RWPE2 (cell line): ENCODE measurements at places on chromosomes 4 and X.

GRCh38 chrX:32483534-32484136 is 727.7 kb downstream of the DMD start:
- DNase-seq, result no peak

DNA sequence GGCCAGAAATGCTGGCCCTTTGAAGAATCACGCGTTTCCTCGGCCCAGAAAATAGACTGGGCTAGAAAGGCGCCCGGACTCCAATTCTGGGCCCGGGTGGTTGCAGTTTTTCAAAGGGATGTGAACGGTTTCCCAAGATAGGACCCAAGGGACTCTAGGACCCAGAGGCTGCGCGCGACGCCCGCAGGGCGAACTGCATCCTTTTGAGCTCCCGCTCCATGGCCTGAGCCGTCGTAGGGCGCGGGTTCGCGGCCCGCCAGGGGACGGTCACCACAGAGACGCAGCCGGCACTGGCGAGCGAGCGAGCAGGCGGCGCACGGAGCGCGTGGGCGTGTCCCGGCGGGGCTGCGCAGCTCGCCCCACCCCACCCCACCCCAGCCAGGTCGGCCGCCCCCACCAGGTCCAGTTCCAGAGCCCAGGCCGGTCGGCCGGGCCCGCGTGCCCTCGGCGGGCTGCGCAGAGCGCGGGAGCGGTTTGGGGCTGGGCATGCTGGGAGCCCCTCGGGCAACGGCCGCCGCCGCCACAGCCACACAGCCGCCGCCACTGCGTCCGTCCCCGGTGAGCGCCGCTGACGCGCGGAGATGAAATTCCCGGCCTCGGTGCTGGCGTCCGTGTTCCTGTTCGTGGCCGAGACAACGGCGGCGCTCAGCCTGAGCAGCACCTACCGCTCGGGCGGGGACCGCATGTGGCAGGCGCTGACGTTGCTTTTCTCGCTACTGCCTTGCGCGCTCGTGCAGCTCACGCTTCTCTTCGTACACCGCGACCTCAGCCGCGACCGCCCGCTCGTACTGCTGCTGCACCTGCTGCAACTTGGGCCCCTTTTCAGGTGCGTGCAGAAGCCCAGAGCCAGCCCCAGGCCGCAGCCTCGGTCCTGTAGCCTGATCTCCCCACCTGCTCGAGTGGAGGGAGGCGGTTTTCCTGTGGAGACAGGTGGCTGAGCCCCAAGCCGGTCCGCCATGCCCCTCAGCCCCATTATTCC is at the start of gene XK:
TSS of gene XK (plus strand) at position 411 of the 979 bp plus-strand sequence. CDS start at position 582, 171 bp downstream.
- no peak for DNase-seq

- DNase-seq, result no peak
Observed at GRCh38 chrX:110060317-110060716, 57.4 kb downstream of the TMEM164 start.

DNA sequence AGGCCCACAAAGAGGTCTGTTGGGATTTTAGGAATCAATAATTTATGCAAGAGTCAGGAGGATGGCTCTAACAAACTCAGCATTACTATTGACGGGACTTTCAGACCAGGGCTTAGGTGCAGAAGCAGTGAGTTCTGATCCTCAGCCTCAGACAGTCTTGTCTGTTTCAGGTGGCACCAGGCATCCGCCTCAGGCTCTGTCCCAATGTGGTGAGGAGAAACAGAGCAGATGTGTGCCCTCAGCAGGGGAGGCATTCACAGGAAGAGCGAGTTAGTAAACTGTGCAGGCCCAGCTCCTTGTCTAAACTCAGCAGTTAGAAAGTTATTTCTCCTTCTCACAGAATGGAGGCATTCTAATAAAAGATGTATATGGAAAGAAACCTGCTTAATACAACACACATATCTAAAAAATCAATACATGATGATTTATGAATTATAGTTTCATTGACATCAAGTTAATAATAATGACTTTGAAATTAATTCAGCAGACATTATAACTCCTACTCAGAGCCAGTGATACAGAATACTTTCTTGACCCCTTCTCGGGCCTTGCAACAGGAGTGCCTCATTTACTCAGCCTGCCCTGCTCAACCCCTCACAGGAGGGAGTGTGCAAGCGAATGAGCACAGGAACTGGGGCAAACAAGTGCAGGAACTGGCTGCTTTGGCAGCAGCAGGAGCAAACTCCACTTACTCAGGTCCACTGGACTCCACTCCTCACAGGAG is 202.8 kb upstream of the SMIM31 start:
- DNase-seq, result no peak

DNA sequence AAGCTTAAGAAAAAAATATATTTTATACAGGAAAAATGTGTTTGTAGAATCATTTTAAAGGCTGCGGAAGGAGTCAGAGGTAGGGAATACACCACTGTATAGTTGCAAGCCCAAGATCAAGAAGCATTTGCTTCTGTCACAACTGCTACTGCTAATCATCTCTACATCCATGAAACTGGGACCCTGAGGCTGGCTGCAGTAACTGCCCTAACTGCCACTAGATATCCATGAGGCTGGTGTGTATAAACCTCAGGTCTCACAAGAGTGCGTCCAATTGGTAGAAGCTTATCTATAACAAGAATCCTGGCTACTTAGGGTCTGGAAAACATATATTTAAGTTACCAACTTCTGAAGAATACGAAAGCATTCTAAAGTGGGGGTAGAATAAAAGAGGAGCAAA is 69.1 kb downstream of the RXFP1 start:
- DNase-seq, result no peak

GRCh38 chrX:78710171-78710570 is 37.3 kb upstream of the LPAR4 start:
- no peak for DNase-seq

- DNase-seq, result no peak
Observed at GRCh38 chr4:24181005-24181404, 291.2 kb upstream of the PPARGC1A start.

DNA sequence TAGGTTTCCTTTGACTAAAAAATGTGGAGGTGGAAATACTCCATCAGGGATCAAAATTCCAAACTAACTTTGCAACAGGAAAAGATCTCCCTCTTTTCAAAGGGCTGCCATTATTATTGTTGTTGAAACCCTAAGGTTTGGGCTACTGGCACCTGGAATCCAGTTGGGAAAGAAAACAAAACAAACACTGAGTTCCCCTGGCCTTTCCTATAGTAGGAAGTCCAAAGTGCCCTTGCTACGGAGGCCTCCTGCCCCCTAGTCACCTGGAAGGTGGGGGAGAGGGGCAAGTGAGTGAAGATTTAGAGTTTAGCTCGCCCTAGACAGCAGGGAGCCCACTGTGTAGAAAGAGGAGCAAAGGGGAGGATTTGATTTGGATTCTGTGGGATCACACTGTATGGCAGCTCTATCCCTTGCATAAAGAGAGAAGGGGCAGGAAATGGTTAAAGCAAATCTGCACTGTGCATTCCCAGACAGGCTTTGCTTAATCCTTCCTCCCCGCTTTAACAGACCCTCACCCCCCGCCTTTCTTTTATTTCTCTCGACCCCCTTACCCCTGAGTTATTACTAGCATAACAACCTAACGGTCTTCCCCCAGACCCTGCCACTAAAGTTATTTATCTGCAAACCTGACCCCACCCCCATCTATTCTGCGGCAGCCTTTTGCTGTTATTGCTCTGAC is 627 bp upstream of the FAT4 start:
- DNase-seq, result no peak

DNA sequence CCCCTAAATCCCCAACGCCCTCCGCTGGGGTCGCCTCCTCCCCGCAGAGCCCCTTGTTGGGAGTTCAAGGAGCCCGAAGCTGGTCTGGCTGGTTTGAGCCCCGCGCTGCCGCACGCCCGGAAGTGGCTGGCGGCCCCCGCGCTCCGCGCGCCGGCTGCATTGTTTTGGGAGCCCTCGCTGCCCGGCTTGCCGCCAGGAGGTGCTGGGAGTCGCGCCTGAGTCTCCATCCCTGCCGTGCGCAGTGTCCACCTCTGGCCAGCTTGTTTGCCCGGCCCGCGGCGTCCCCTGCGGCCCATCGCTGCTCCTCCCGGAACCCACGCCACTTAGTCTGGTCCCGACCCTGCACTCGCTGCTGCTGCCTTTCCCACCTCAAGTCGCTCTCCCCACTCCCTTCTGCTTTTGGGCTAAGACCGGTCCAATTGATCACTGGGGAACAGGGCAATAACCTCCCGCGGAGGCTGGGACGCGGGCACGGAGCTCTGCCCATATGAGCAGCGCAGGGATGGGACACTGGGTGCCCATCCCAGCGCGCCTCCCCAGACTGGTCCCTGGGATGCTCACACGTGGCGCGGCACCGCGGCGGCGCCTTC is 2.2 kb upstream of the SFRP2 start:
- no peak for DNase-seq

DNA sequence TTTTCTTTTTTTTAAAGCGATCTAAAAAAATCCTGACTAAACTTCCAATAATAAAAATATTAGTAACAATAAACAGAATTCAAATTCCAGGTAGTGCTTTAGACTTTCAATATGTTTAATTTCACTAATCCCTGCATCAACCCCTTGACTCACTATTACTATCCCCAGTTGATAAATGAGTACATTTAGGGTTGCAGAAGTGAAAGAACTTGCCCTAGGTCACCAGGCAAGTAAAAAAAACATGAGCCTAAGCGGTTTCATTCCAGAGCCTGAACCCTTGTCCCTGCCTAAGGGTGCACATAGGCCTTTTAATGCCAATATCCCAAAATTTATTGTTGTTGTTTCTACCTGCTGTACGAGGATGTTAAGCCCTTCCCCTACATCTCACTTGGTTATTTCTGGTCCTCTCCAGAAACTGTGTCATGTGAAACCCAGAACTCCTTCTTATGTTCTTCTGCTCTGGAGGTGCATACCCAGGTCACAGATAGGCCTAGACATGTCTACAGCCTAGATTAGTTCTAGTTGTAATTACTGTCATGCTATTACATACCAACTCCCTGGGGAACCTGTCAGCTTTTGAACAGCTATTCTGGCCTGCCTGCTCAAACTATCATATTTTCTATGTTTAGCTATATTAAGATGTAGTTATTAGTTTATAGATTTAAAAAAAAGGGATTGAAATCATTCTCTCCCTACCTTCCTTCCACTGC is 244.5 kb upstream of the PITX2 start:
- DNase-seq, result no peak

DNA sequence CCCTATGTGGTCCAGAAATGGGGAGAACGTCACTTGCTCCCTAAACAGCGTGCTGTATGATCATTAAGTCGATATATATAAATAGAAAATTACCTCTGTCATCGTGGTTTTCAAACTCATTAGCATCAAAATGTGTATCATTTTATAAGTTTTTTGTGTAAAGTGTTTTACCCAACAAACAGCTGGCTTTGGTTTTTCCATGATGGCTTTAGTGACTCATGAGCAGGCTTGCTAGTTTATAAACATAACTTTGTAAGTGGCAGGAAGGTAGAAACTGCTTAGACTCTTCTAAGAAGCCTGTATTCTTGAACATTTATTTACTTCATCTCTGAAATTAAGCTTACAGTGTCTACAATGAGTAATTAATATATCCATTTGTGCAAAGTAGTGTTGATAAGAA is 108.4 kb upstream of the DIPK2B start:
- no peak for DNase-seq

DNA sequence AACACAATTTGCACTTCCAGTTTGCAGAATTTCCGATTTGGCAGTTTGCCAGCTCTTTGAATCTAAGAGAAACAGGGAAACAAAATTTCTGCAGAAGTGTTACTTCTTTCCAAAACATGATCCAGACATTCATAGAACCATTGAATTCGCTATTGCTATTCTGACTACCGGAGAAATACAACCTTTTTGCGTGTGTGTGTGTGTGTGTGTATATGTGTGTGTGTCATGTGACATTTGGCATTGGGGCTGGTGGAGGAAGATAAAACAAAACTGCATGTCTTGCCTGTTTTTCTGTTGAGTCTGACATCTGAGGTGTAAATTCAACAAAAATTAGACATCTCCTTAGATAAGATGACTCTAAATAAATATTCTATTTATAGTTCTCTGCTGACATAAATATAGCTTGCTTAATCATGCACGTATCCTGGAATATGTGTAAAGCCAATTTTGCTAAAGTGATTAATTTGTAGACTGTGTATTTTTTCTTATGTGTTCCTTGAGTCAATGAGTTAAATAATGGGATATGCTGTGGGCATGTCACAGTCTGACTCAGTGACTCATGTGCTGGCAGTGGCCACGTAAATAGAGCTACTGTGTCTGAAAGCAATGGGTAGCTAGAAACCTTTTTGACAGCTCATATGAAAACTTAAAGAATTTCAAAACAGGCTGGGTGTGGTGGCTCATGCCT is 98.9 kb downstream of the HPGD start:
- DNase-seq, result peak; percentile 75
